ENCODE measurements at places on chromosomes 6 and 20.

- no peak for DNase-seq
These were observed 92.7 kb downstream of the TRERF1 start for GRCh38 chr6:42359021-42359420.

GRCh38 chr6:150355932-150356331, 12.9 kb upstream of the IYD start:
- DNase-seq: no peak

GRCh38 chr20:51460163-51460562, 82.4 kb downstream of the NFATC2 start:
- DNase-seq: no peak

DNA sequence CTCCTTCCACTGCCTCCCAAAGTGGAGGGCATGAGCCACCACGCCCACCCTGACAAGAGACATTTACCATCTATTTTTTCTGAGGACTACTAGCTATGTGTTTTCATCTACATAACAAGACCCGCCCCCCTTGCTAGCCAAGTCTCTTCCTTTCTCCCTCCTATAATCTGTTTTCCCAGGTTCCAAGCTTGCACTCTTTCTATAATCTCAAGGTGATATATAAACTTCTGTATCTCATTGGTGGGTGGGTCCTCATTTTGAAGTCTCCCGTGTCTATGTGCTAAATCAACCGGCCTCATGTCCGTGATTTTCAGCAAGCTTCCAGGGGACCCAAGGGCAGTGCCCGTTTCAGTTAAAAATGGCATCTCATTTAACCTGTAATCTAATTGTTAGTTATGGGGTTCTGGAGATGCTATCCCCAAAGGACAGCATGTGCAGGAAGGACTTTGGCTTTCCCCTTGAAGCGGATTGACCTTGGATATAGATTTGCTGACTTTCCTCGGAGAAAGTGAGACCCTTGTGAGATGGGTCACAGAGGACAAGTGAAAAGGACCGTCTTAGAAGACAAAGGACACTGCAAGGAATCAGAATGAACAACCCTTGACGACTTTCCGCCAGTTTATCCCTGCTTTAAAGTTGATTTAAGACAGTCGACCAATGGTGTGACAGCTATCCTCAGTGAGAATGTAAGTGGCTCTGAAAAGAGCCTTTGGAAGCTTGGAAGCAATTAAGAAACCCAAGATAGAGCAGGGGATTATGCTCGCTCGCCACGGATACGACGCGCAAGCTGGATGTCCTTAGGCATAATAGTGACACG, 22.4 kb downstream of the OR2B2 start:
- no peak for DNase-seq

GRCh38 chr20:25139029-25139705, 56.3 kb upstream of the ENTPD6 start:
- DNase-seq: no peak
